ENCODE measurements at places on chromosomes 2 and 18.
A peak's percentile ranks its signal among the peaks of the same experiment; 100 is the strongest.

DNA sequence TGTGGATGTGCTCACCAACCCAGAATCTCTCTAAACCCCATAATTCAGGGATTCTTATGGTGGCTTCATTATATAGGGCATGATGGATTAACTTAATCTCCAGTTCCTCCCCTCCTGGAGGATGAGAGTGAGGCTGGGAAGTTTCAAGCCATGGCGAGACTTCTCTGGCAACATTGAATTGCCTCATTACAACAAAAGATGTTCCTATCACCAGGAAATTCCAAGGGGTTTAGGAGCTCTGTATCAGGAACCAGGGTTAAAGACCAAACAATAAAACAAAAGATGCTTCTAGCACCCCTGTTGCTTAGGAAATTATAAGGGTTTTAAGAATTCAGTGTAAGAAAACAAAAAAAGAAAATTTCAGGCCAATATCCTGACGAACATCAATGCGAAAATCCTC lies 100.1 kb downstream of the NAB1 start:
- no peak for DNase-seq

DNA sequence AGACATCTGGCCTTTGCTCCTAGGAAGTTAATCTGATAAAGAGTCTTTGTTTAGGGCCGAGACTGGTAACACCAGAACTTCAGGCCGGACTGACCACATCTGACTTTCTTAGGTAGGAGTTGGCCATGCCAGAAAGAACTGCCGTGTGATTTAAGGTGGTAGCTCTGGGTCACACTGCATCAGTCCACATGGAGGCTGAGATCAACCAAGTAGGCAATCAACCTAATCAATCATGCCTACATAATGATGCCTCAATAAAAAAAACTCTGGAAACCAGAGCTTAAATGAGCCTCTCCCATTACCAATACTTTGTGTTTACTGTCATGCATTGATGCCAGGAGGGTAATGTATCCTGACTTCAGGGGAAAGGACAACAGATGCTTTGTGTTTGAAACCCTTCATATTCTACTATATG lies 44.1 kb upstream of the ORC2 start:
- DNase-seq = no peak

DNA sequence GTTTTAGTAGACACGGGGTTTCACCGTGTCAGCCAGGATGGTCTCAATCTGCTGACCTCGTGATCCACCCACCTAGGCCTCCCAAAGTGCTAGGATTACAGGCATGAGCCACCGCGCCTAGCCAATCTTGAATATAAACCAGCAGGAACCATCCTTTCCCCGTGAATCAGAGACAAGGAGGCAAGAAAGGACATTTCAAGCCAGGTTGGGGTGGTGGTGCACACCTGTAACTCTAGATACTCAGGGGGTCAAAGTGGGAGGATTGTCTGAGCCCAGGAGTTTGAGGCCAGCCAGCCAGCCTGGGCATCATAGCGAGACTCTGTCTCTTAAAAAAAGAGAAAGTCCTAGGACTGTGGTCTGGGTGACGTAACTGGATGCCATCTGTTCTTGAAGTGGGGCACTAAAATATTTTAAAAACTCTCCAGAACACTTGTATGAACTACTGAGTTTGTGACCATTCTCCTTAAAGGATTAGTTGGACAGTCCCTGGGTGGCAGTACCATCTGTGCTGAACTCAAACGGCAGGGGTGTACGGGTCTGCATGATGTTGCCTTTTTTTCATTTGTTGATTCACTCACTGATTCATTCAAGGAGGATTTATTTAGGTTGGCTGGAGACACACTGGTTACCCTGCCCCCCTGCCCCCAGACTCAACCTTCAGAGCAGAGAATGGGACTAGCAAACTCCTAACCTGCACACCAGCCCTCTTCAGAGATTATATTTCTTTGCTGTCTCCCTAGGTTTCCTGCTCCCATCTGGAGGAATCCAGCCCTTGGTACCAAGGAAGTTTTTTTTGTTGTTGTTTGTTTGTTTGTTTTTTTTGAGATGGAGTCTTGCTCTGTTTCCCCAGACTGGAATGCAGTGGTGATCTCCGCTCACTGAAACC lies 2.9 kb upstream of the TLX2 start:
- DNase-seq = no peak

DNA sequence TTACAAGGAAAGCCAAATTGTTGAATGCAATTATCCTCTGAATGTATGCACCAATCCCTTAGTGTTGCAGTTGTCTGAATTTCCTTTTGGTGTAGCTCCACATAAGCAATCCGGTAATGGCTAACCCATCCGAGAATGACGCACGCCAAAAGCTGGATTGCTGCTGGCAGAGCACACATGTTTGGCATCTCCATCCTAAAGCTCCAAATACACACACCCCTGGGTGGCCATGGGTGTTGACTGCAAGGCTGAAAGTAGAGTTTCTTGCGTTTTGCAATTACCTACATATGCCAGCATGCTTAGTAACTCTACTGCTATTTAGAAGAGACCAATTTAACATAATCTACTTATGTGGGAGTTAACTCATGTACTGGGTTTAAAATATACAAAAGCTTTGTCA lies 53.1 kb downstream of the KCTD1 start:
- no peak for DNase-seq

GRCh38 chr2:219352448-219353023 lies 20.0 kb upstream of the RESP18 start:
- DNase-seq = peak; percentile 55

All from DMS153 (cell line).